Activated CD4-positive, alpha-beta T cell treated with anti-CD3 and anti-CD28 coated beads, Interleukin-2, amount 50 U/mL, for 16 hours (primary cell): ENCODE measurements at places on chromosomes 1 and 21.

DNA sequence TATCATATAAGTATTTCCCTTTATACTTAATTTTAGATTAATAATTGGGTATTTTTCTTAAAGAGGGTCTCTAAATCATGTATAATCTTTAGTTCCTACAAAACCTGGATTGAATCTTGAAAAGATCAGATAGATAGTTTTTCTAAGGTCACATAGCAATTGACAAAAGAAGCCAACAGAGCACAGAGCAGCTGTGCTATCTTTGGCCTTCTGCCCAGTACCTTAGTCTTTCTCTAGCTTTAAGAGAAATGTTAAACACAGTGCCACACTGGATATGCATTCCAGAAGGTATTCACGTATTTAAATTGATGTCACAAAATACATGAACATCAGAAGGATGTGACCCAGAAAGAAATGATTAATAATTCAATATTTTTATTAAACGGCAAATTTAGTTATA lies 86.8 kb downstream of the C21orf91 start:
- no peak for DNase-seq

- no peak for DNase-seq
Observed at GRCh38 chr21:36864974-36865373, 101.5 kb downstream of the HLCS start.

GRCh38 chr1:8352471-8352845 lies 34.5 kb downstream of the SLC45A1 start:
- DNase-seq, result no peak

- DNase-seq, result no peak
Observed at GRCh38 chr1:26915204-26915842, 1.5 kb upstream of the NR0B2 start.

DNA sequence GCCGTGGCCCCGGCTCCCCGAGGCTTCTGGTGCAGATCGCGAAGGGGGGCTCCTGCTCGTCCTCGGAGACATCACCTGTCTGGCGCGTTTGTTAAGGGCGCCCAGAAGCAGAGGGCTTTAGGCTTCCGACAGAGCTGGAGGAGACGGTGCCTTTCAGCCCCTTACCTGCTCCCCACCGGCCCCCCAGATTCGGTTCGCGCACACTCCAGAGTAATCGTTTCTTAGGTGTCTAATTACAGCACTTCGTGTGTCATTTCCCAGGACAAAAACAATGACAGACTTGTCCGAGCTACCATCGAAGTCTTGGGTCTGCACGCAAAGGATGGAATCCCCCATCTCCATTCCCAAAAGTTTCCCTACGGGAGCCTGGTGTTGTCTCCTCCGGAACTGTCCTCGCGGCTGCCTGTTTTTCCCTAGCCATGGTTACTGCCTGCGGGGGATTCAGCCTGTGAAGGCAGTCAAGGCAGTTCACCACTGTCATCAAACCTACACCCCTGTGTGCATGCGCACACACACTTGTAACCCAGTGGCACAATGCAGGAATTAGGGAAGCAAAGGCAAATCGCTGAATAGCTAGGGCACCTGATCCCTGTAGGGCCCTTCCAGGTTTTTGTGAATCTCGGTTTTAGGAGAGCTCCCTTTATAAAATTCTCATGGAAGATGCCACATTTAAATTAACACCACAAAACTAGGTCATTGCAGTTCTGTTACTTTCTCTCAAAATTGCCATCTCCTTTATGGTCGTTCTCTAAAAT lies 738 bp upstream of the CDC42BPA start:
- DNase-seq, result no peak
